ENCODE measurements at places on chromosomes 4 and X. TPM values are rescaled to one million over a fixed set of nuclear protein-coding genes. Genes with fewer than 3 reads are reported as not detected.

- DNase-seq, result no peak
Observed at GRCh38 chr4:153156263-153156662, 48.0 kb upstream of the TRIM2 start.

- no peak for DNase-seq
Observed at GRCh38 chrX:48813644-48814043, 11.8 kb downstream of the HDAC6 start.

GRCh38 chr4:814312-814850 lies 11.5 kb downstream of the CPLX1 start:
- no peak for DNase-seq

Gene FHL1
- total RNA-seq, result 73.2 TPM

Gene CD40LG
- not detected for total RNA-seq

Gene CAPN6
- not detected for total RNA-seq

All from endothelial cell of umbilical vein (primary cell).